CD4-positive, CD25-positive, alpha-beta regulatory T cell (primary cell): ENCODE measurements at places on chromosomes 13 and 19. TPM values are rescaled to one million over a fixed set of nuclear protein-coding genes. Genes with fewer than 3 reads are reported as not detected.

DNA sequence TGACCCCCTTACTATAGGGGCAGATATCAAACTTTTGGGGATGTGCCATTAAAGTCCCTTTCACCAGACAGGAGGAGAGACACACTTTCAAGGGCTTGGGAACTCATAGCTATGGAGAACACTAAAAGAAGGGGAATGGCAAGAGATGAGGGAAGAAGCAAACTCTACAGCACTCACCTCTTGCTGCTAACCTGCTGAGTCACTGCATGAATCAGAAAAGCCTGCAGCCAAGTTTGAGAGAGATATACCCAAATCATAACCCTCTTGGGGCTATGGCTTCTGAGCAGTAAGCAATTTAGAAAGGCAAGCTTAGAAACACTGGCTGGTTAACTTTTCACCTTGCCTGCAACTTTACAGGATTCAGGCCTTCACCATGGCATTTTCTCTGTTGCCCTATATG is 1028.0 kb downstream of the UQCRFS1 start:
- no peak for DNase-seq

DNA sequence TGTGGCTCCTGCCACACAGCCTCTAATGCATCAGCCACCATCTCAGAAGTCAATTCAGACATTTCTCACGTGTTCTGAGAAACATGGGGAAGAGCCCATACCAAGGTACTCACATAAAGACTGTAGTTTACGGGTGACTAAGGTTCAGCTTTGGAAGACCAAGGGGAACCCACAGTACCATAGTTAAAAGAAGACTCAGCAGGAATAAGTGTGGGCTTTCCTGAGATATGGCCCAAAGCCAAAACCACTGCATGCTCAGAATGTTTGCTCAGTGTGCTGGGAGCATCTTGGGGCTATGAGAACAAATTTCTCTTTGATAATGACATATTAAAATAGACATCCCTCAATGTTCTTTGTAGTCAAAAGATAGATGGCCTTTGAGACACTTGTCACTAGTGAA is 283.8 kb downstream of the DCT start:
- DNase-seq: no peak

GRCh38 chr19:45079063-45079910 is at the start of gene GEMIN7:
TSS of gene GEMIN7 (plus strand) at chr19:45079260. CDS start at chr19:45090115, 10,855 bp downstream.
- peak; percentile 64 for DNase-seq

METTL21C gene
- total RNA-seq: not detected

- DNase-seq: no peak
These were observed 15.7 kb upstream of the LDLR start for GRCh38 chr19:11073568-11073967.

DNA sequence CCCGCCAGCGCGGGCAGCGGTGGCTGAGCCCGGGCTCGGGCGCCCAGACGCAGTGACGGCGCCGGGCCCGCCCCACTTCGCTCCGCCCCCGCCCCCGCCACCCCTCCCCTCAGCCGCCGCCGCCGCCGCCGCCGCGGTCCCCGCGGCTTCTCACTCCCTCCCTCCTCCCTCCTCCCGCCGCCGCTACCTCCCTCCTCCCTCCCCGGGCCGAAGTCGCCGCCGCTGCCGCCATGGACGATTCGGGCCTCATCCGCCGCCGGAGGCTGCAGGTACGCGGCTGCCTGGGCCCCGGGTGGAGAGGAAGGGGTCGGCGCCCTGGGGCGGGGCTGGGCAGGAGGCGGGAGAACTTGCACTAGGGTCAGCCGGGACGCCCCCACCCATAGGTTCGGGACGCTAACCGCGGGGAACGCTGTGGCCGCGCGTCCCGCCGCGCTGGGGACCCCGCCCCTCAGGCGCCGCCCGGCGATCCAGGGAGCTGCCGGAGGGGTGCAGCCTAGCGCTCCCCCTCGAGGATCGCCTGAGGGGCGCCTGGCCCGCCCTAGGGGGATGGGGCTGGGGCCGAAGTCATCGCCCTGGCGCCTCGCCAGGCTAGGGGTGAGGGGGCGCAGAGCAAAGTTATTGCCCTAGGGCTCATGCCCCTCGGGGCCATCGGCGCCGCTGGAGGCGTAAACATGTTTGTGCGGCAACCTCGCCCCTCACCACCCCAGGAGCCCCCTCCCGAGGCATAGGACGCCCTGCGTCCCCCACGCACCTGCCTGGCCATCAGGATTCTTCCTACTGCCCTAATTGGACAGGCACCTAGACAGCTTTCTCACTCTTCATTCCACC is 427 bp downstream of the RTBDN start:
- no peak for DNase-seq

- no peak for DNase-seq
These were observed 47.2 kb upstream of the EPHX3 start for GRCh38 chr19:15279326-15279904.

IGSF23 gene
- total RNA-seq: not detected

DNA sequence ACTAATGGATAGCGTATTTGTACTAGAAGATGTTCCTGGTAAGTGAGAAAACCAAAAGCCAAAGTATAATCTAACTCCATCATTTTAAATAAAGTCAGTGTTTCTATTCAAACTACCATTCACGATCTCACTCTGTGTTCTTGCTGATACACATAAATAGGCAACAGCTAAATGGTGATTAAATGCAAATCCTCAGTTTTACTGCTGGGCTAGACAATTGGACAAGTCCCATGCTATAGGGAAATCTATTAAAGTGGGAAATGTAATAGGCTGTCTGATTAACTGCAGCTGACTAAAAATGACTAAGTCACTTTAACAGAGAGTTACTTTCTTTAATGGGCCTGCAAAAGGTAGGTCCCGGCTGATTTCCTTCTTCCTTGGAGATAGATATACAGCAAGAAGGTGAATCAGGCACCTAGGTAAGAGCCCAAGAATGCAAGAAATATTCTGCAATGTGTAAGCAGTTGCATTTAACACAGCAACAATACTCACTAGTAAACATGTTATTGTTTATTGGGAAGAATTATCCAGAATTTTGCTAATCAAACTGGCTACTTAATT is 298.4 kb downstream of the SLITRK6 start:
- no peak for DNase-seq

DNA sequence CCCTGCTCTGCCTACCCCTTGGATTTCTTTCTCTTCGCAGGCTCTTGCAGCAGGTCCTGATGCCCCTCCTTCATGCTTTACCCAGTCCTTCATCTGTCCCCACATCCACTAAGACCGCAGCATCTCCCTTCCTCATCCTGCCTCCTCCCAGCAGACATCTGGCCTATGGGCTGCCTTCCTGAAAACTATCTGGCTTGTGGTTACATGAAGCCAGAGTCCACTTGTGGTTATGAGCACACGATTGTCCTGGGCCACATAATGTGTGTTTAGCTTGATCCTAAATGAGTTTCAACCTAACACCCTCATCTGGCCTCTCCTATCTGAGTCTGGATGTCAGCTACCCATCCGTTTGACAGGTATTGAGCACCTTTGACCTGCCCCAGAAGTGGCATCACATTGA is 5.5 kb upstream of the ZNF175 start:
- DNase-seq: no peak

DNA sequence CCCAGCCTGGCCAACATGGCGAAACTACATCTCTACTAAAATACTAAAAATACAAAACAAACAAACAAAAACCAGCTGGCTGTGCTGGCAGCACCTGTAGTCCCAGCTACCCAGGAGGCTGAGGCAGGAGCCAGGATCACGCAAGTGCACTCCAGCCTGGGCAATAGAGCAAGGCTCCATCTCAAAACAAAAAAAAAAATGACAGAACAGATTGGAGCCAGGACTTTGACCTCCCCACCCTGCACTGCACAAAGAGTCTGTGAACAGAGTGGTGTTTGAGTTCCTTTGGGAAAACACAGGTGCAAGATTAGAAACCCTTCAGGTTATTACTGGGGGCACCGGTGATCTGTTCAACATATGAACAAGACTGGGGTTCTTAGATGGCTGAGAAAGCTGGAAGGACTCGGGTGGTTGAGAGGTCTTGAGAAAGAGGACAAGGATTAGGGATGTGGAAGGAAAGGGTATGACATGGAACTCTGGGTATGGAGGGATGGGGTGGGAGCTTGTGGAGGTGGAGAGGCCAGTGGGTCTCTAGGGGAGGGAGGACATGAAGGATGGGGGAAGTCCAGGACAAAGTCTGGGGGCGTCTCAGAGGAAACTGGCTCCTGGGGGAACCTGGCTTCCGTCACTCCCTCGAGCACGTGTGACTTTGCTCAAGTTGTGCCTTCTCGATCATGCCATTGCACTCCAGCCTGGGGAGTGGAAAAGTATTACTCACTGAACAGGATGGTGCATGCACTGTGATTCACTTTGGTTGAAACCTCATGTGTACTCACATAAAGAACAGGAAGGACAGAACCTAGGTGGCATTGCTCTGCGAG is 25.9 kb downstream of the RCN3 start:
- no peak for DNase-seq

DNA sequence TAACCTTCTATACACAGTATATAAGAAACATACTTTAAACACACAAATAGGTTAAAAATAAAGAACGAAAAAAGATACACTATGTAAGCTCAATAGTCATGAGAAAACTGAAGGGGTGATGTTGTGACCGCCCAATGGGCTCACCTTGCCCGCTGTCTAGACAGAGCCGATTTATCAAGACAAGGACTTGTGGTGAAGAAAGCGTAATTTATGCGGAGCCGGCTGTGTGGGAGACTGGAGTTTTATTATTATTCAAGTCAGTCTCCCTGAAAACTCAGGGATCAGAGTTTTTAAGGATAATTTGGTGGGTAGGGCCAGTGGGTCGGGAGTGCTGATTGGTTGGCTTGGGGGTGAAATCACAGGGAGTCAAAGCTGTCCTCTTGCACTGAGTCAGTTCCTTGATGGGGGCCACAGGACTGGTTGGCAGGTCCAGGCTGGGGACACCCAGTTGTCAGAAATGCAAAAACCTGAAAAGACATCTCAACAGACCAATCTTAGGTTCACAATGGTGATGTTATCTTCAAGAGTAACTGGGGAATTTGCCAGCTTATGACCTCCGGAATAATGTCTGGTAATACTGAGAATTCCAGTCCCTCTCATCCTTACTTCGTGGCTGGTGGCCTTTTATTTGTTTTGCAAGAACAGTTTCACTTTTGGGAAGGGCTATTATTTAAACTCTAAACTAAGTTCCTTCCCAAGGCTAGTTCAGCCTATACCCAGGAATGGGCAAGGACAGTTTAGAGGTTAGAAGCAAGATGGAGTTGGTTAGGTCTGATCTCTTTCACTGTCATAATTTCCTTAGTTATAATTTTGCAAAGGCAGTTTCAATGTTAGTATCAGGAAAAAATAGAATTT is 96.6 kb downstream of the UBL3 start:
- DNase-seq: no peak

TTC9B gene
- not detected for total RNA-seq
